Mucosa of gallbladder (tissue), 1 donor: ENCODE measurements at places on chromosomes 2 and 18. TPM values are rescaled to one million over a fixed set of nuclear protein-coding genes. Genes with fewer than 3 reads are reported as not detected.

DNA sequence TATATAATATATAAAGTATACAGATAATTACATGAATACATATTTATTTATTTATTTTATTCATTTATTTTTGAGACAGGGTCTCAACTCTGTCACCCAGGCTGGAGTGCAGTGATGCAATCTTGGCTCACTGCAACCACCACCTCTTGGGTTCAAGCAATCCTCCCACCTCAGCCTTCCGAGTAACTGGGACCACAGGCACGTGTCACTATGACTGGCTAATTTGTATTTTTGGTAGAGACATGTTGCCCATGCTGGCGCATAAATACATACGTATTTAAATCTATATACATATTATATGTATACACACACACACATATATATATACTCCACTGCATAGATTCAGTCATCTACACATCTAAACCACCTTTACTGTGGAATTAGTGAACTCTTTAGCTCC lies 20.6 kb upstream of the NDUFV2 start:
- DNase-seq: no peak

NYAP2 gene
- total RNA-seq: 0.06 TPM

DNA sequence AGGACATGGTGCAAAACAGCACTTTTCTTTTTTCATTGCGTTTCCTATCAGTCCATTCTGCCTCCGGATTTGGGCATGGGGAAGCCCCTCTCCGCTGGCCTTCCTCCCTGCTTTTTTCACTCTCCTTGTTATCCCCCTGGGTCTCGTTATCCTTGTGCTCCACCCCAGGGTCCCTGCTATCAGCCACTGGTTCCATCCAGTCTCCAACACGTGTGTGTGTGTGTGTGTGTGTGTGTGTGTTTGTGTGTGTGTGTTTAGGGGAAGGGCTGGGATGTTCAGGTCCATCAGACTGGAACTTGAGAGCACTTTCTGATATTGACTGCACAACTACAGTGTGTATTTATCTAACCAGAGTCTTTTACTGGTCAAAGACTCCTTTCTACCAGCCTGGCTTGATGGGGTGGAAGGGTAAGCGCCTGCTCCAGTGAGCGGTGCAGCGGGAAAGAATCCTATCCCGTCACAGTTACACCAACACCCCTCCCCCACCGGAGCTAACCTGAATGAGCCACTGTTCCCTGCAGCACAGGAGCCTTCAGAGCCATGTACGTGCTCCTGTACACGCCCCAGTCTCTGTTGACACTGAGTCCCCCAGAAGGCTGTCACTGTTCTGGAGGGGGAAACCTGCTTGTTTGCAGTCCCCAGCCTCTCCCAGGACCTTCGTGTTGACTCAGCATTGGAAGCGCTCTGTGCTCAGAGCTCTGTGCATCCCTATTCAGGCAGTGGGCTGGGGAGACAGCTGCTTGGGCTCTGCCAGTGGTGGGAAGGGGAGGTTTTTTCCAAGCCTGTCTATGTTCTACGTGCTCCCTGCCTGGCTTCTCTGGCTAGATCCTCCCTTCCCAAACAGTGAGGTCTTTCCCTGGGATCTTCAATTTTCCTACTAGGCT lies 4.6 kb downstream of the INHA start:
- no peak for DNase-seq

DNA sequence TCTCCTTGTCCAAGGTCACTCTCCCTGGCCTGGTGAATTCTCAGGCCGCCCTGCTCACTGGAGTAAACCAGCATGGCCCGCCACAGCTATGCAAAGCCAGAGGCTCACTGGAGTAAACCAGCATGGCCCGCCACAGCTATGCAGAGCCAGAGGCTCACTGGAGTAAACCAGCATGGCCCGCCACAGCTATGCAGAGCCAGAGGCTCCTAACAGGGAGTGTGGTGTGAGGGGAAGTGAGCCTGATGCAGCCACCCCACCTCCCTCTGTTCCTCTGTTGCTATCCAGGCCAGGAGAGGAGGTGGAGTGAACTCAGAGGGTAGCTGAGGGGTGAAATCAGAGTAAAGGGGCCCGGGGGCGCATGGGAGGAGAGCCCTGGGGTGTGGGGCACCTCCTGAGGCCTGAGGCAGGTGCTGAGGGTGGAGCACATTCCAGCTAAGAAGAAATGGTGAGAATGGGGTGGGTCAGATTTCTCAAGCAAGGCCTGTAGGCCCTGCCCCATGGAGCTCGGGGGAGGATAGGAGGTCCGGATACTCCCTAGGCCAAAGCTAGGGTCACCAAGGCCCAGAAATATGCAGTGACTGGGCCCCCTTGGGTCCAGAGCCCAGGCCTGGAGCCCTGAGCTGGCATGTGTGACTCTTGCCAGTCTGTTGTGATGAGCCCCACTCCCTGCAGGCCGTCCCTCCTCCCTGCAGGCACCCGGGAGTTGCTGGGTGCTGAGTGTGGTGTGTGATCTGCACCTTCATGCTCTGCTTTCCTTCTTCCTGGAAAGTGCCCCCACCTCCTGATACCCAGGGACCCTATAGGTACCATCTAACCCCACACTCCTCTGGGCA lies 1.5 kb downstream of the ATP6V1B1 start:
- no peak for DNase-seq
